ENCODE measurements at places on chromosomes 11 and 22.

- no peak for DNase-seq
Measured at GRCh38 chr22:40224702-40225101, 47.0 kb downstream of the TNRC6B start.

GRCh38 chr11:11456866-11457265, 103.8 kb upstream of the CSNK2A3 start:
- DNase-seq, result no peak

DNA sequence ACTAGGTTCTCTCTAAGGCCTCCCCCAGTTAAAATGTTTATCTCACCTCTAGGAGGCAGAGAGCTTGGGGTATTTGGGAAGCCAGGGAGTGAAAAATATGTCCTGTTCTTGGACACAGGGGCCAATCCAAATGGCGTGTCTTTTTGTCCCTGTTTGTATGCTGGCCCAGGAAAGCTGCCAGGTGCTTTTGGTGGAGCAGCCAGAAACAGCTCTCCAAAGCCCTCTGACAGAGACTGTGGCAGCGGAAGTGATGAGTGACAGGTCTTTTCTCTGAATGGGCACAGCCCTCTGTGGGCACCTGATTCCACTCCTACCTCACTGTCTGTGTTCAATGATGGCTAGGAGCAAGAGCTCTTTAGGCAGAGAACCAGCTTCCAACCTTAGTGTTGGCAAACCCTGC, 106.4 kb upstream of the KIRREL3 start:
- no peak for DNase-seq

GRCh38 chr11:3865388-3866193, 10.1 kb downstream of the STIM1 start:
- peak; percentile 64 for DNase-seq

- peak; percentile 83 for DNase-seq
Measured at GRCh38 chr11:78079232-78080083, at the start of gene NDUFC2. Gene NDUFC2, minus strand, starts transcription at chr11:78079862. Its CDS starts 118 bp downstream, at chr11:78079744.

DNA sequence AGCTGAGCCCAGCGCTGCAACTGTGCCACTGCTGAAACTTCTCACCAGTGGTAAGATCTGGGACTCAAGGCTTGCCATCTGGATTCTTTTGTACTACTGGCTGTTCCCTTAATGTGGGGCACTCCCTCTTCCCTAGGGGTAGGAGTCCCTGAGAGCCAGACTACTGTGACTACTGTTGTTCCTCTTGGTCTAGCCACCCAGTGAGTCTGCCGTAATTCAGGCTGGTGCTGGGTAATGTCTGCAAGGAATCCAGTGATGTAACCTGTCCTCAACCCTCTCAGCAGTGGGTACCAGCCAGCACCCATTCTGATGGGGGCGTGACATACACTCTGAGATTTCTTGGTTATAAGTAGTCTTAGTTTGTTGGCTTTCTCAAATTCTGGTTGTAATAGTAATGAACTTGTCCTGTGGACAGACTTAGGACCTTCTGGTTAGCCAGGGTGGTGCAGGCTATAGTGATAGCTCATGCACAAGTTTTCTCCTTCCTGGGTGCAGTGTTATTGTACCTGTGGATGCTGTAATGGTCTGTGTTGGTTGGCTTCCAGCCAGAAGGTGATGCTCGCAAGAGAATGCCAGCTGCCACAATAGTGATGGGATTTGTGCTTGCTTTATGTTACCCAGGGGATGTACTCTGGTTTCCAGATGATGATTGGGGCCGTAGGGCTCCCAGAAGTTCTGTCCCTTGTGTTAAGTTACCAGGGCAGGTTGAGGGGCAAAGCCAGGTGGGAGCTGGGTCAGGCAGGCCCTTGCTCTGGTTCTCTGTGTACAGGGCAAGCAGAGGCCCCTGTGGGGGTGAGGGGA, 65.5 kb downstream of the ARHGAP42 start:
- no peak for DNase-seq

DNA sequence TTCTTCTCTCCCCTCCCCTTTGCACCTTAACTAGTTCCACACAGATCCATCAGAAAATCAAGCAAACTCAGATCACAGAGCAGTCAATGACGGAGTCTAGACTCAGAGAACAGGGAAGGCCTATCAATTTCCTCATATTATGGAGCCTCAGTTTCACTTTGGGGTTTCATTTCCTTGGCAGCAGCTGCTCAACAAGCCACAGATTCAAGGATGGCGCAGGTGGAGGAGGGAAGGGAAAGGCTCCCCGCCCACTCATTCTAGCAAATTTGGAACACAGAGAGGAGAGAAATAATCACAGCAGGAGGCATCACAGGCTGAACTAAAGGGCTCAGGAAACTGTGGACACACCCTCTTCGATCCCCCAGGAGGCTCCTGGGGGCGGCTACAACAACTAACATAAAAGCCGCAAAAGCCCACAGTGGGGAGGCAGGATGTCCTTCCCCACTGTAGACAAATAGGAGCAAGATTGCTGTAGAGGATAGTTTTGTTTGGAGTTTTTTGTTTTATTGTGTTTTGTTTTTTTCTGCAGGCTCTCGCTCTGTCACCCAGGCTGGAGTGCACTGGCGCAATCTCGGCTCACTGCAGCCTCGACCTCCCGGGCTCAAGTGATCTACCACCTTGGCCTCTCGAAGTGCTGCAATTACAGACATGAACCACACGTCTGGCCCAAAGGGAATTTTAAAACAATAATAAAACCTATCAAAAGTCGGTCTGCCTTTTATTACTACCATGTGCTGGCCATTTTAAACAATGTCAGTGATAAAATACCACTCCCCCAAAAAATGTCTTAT, 3.4 kb downstream of the PLAAT3 start:
- peak; percentile 37 for DNase-seq

- peak; percentile 87 for DNase-seq
Measured at GRCh38 chr11:100908746-100909145, 220.9 kb downstream of the PGR start.

DNA sequence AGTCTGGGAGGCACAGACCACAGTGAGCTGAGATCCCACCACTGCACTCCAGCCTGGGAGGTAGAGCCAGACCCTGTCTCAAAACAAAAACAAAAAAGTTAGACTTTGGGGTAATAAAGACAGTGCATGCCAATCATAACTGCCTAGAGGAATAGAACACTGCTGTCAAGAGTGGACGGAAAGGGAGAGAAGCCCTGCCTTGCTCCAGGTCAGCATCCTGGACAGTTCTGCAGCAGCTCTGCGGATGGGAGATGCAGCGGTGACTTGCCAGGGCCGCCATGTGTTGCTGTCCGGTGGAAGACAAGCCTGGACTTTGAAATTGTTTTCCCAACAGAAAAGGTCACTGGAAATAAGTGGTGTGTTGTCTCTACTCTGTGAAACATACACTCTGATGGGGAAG, 618.2 kb downstream of the TBC1D22A start:
- no peak for DNase-seq

- DNase-seq, result no peak
Measured at GRCh38 chr11:100637706-100638105, 49.4 kb upstream of the ARHGAP42 start.

- DNase-seq, result no peak
Measured at GRCh38 chr22:43474161-43475101, 62.6 kb downstream of the MPPED1 start.

- peak; percentile 38 for DNase-seq
Measured at GRCh38 chr11:76234021-76234415, 27.7 kb upstream of the WNT11 start.

GRCh38 chr11:15830741-15831428, 525.5 kb downstream of the SOX6 start:
- no peak for DNase-seq

All from fibroblast of skin of scalp (primary cell).